ENCODE measurements at places on chromosomes 4 and X.
A peak's percentile ranks its signal among the peaks of the same experiment; 100 is the strongest.

- DNase-seq, result no peak
Measured at GRCh38 chrX:155891446-155892210, 10.5 kb downstream of the VAMP7 start.

- DNase-seq, result no peak
Measured at GRCh38 chrX:119206203-119206602, 29.9 kb upstream of the PGRMC1 start.

GRCh38 chrX:84362184-84362838, 139.9 kb downstream of the HDX start:
- no peak for DNase-seq

GRCh38 chr4:142095886-142096605, 459.7 kb downstream of the IL15 start:
- peak; percentile 85 for DNase-seq

DNA sequence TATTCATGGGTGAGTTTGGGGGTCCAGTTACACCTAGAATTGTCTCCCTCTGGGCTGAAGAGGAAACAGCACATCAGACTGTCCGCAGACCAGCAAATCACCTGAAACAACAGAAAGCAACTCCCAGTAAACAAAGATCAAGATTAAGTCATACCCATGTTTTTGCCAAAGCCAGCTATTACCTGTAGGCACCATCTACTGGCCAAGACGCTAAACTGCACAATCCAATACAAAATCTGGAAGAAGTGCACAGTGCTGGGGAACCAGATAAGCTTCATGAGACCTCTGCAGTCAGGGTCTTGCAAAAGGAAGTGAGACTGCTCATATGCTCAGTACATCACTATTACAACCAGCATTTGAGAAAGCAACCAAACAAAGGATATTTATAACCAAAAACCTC, 157.5 kb upstream of the ITM2A start:
- DNase-seq, result no peak

- DNase-seq, result no peak
Measured at GRCh38 chr4:100414016-100414790, 103.6 kb downstream of the EMCN start.

DNA sequence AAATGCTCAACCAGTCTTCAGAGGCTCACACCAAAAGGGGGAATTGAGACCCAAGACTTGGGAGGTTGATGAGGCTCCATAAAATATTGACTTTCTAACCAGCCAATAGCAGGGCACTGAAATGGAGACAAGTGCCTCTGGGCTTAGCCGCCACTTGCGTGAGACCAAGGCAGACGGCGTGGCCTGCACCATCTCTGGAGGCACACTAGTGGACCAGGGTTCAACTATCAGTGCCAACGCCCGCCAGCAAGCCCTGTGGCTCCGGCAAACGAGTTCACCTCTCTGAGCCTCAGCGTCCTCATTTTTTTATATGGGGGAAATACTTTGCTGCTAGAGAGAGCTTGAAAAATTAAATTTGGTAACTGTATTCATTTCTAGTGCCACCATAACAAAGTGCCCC, 50.3 kb downstream of the PPP2R2C start:
- DNase-seq, result no peak

DNA sequence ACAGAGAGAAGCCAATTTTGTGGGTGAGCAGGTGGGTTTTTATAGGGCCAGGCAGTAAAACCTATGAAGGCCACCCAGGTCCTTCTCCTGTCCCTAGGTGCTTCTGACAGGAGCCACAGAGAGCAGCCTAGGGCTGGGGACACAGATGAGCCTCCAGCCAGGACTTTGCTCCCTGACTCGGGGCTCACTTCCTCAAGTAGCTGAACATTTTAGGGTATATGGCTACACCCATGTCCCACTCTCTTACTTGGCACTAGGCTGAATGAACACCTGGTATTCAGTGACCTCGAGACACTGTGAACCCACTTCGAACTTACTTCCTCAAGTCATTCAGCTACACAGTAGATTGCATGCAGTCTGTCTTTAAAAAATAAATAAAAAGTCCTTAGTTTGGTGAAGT, 217.3 kb downstream of the MID1IP1 start:
- no peak for DNase-seq
